ENCODE measurements at places on chromosomes 1 and 21. TPM values are rescaled to one million over a fixed set of nuclear protein-coding genes. Genes with fewer than 3 reads are reported as not detected.

AVPR1B gene
- total RNA-seq, result 0.50 TPM

RBBP5 gene
- 21.5 TPM for total RNA-seq

LELP1 gene
- total RNA-seq, result not detected

SPRR2E gene
- not detected for total RNA-seq

ABCA4 gene
- total RNA-seq, result not detected

LSM10 gene
- 59.5 TPM for total RNA-seq

DHCR24 gene
- total RNA-seq, result 419 TPM

LCE3D gene
- total RNA-seq, result not detected

TMPRSS3 gene
- not detected for total RNA-seq

WLS gene
- total RNA-seq, result 2.7 TPM

SELE gene
- total RNA-seq, result not detected

FABP3 gene
- 34.8 TPM for total RNA-seq

THBS3 gene
- 3.0 TPM for total RNA-seq

S100A5 gene
- not detected for total RNA-seq

SARS1 gene
- total RNA-seq, result 136 TPM

LORICRIN gene
- total RNA-seq, result not detected

TPR gene
- 104 TPM for total RNA-seq

CFHR4 gene
- total RNA-seq, result not detected

FCRL5 gene
- 1.0 TPM for total RNA-seq

AK5 gene
- total RNA-seq, result 5.2 TPM

MPZ gene
- total RNA-seq, result 6.1 TPM

REN gene
- not detected for total RNA-seq

EVA1B gene
- 10.3 TPM for total RNA-seq

LCE2A gene
- total RNA-seq, result not detected

C1QTNF12 gene
- total RNA-seq, result 4.9 TPM

Data from H1 (cell line).